NCI-H524 treated with DMSO at 0.1 percent for 48 hours (cell line): ENCODE measurements at places on chromosomes 16 and 17.

- DNase-seq: no peak
Observed at GRCh38 chr17:70699408-70699807, 530.1 kb downstream of the KCNJ2 start.

DNA sequence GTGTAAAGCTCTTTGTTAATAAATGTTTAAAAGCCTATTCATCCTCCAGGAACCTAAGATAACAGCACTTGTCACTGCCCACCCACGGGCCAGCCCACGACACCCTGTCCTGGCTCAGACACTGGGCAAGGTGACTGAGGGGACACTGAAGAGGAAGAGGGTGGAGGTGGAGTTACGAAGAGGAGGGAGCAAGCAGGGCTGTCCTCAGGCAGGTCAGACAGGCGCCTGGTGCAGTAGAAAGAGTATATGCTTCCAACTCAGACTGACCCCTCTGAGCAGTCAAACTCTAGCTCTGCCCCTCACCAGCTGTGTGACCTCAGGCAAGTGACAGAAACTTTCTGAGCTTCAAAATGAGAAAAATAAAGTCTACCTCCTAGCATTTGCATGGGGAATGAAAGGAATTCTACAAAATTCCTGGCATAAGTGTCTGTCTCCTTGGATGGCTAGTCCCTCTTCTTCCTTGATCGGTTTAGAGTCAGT, 22.8 kb downstream of the TEX2 start:
- no peak for DNase-seq

DNA sequence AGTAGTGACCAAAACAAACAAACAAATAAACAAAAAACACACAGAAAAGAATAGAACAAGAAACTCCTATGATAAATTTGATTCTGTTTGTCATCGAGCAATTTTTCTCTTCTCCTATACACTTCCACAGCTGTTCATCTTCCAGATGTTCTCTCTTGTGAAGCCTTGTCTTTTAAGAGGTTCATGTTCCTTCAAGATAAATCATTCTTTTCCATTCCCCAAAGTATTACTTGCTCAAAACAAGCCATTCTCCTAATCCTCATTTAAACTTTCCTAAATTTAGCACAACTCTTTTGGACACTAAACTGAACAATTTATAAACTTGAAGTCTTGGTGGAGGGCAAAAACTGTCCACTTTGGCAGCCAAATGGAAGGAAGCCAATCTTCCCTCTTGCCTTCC, 103.3 kb downstream of the ABCA8 start:
- no peak for DNase-seq

DNA sequence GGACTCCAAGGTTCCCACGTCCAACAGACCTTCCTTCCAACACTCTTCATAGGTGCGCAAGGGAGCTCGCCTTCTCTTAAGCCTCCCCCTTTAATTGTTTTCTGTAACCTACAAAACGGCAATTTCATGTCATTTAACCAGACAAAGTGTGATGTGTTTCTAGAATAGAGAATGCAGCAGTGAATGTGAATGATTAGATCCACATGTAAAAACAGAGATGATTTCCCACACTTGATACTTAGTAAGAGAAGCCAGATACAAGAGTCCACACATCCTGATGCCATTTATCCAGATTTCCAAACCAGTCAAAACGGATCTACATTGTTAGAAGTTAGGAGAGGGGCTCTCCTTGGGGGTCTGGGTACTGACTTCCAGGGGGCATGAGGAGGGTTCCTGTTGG, 89.3 kb downstream of the IRF8 start:
- no peak for DNase-seq

GRCh38 chr17:74567397-74567796, at the start of gene CD300H:
CD300H (minus strand) TSS chr17:74567509.
- DNase-seq: no peak

DNA sequence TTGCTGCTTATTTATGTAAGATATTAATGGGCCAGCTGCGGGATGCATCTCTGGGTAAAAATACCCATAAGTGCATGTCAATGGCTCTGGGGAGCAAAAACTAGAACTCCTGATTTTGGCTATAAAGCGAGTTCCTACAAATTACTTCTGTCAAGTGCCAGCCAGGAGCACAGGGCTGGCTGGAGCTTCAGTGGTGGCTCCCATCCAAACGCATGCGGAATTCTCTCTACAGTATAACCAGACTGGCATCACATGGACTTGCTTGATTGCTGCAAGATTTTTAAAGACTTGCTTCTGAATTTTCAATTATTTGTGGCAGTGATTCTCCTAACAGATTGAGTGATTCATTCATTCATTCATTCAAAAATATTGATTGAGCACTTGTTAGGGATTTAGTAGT, 260.9 kb downstream of the PHKB start:
- no peak for DNase-seq

DNA sequence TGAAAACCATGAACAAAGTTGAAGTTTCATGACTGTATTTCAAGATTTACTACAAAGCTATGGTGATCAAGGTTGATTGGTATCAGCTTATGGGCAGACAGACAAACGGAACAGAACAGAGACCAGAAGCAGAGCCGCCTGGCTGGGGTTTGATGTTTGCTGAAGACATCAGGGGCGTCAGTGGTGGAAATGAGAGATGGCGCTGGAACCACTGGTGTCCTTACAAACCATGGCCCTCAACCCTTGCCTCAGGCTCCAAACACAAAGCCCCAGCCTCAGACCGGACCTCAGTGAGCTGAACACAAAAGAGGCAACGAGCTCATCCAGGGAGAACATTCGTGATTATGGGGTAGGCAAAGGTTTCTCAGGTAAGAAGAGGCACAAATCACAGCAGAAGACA, 113.0 kb upstream of the METRNL start:
- DNase-seq: no peak

GRCh38 chr16:84295203-84295860, 654 bp downstream of the WFDC1 start:
- DNase-seq: no peak

DNA sequence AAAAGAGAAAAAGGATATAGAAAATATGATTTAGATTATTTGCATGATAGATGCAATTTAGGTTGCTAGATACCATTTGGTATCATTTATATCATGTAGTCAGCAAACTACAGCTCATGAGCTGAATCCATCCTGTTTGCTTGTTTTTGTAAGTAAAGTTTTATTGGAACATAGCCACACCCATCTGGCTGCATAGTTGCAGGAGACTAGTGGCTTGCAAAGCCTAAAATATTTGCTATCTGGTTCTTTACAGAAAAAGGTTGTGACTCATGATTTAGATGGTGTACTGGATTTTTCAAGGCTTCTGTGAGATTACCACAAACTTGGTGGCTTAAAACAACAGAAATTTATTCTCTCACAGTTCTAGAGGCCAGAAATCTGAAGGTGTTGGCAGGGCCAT, 49.9 kb downstream of the MAP2K4 start:
- no peak for DNase-seq

GRCh38 chr17:56679777-56680422, 86.4 kb downstream of the NOG start:
- no peak for DNase-seq

DNA sequence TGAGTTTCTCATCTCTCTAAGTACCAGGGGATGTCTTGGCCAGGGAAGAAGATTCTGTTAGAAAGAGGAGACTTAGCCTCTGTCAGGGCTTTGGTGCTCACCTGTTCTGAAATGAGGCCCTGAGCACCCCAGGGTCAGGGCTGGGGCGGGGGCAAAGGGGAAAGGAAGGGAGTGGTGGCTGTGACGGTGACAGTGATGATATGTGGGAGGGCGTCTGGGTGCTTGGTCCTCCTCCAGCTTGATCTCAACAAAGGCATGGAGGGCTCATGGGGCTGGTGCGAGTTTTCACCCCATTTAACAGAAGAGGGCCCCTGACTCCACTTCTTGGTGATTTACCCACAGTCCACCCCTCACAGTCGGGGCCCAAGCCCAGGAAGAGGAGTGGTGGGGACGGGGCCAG, 15.1 kb downstream of the SOX8 start:
- DNase-seq: no peak

DNA sequence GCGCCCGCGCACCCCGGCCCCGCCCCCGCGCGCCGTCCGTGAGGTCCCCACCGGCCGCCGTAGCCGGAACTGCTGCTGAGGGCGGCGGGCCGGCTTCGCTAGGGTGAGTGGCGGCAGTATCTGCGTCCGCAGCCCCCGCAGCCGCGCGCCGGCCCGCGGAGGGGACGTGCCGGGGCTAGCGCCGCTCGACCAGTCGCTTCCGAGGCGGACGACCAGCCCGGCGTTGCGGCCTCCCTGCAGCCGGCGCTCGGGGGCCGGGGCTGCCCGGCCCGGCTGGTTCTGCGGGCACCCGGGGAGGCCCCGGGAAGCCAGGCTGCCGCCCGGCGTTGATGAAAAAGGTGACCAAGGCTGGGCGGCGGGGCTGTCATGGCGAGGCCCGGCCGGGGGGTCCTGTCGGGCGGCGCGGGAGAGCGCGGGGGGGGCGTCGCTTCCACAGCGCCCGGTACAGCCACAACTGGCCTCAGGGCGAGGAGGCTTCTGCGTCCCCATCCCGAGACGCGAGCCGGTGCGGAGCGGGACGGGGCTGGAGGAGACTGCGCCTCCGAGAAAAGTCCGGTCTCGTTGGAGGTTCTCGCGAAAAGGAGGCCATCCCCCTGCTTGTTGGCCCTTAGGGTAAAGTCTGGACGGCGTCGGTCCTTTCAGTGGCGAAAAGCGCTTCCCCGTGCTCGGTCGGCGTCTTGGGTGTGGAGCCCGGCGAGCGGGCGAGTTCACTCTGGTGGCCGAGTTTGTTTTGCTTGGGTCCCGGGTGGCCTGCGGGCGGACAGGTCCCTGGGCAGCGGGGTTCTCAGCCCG, at the start of gene CRAMP1:
Gene CRAMP1, plus strand, starts transcription at position 41 of the 792 bp plus-strand sequence. CDS start 2,280 bp downstream, outside the sequence.
- no peak for DNase-seq

DNA sequence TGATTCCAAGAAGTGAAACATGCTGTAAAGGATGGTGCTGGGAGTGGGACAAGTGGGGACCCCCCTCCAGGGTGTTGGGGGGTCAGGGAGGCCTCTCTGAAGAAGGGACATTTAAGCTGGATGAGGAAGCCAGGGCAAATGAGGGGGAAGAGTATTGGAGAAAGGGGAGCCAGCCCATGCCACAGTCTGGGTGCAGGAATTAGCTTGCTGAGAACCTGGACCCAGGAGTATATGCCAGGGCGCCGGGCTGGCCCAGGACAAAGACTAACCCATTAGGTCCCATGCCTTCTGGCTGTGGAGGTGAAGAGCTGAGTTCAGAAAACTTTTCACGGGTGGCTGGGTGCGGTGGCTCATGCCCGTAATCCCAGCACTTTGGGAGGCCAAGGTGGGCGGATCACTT, 45.6 kb upstream of the PIK3R6 start:
- DNase-seq: no peak

DNA sequence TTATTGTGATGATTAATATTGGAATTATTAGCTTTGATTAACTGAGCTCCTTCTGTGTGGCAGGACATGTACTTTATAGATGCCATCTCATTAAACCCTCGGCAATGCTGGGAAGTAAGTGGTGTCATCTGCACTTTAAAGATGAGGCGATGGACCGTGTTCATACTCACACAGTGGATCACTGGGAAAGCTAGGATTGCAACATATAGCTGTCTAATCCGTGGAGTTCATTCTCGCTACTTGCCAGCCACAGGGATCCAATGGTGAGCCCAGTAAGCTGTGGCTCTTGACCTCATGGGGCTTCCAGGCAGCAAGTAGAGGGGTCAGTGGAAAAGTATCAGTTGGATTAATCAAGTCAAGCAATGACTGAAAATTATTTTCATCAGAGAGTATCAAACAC, 587.9 kb downstream of the CDH13 start:
- DNase-seq: no peak

GRCh38 chr16:27426423-27427408, 24.7 kb downstream of the IL21R start:
- no peak for DNase-seq

DNA sequence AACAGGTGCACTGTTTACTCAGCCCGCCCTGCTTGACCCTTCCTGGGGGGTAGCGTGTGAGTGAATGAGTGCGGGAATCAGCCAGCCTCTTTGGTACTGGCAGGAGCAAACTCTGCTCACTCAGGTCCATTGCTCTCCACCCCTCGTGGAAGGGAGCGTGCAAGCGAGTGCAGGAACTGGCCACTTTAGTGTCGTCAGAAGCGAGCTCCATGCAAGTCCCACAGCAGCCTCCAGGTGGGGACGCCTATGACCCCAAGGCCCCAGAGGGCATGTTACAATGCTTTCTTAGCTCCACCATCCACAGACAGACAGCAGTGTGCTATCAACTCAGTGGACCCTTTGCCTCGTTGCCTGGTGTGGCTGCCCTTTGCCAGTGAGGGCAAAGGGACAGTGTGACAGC, 1025.1 kb upstream of the CDH8 start:
- DNase-seq: no peak

- DNase-seq: no peak
Observed at GRCh38 chr16:73275448-73275847, 227.5 kb upstream of the ZFHX3 start.

GRCh38 chr17:20022701-20023100, 13.5 kb downstream of the SPECC1 start:
- no peak for DNase-seq

GRCh38 chr16:85626191-85626981, 13.3 kb downstream of the GSE1 start:
- DNase-seq: peak; percentile 86

DNA sequence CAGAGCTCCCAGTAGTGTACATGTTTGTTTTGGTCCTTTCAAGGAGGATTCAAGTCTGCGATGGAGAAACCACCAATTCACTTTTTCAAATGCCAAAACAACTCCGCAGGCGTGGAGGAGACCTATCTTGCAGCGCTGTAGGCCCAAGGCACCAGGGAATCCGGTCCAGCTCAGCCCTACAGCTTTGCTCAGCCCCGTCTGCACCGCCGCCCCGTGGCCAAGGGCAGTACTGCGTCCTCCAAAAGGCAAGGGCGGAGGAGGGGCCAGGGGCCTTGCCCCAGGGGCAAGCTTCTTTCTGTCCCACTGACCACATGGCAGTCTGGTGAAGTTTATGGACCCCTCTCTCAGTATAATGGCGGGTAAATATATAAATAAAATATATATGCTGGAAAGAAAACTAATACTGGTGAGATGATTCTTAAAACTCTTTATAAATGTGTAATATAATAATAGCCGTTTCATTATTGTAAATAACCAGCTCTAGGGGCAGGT, 709 bp upstream of the CD300LG start:
- no peak for DNase-seq

DNA sequence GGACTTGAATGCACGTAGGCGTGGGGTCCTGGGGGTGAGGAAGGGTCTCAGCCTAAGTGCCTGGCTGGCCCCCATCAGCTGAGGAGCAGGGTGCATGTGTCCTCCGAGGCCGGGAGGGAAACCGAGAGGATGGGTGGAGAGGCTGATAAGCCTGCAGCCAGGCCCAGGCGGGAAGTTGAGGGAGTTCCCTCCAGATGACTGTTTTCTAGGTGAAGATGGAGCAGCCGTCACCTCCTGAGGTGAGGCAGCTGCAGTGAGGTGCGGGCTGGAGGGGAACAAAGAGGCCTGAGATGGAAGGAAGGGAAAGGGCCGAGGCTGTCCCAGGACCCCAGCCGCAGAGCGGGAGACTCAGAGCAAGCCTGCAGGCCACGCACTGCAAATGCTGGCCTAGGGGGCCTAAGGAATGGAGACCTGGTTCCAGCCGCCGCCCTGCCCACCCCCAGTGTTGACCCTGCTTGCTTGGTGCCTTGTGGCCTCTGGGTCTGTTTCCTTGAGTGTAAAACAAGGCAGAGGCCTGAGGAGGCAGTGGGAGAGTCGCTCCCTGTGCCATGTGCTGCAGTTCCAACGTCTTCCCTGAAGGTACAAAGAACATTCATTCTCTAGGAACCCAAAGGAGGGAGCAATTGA, 3.0 kb downstream of the PECAM1 start:
- no peak for DNase-seq
